ENCODE measurements at places on chromosomes 4 and X.

DNA sequence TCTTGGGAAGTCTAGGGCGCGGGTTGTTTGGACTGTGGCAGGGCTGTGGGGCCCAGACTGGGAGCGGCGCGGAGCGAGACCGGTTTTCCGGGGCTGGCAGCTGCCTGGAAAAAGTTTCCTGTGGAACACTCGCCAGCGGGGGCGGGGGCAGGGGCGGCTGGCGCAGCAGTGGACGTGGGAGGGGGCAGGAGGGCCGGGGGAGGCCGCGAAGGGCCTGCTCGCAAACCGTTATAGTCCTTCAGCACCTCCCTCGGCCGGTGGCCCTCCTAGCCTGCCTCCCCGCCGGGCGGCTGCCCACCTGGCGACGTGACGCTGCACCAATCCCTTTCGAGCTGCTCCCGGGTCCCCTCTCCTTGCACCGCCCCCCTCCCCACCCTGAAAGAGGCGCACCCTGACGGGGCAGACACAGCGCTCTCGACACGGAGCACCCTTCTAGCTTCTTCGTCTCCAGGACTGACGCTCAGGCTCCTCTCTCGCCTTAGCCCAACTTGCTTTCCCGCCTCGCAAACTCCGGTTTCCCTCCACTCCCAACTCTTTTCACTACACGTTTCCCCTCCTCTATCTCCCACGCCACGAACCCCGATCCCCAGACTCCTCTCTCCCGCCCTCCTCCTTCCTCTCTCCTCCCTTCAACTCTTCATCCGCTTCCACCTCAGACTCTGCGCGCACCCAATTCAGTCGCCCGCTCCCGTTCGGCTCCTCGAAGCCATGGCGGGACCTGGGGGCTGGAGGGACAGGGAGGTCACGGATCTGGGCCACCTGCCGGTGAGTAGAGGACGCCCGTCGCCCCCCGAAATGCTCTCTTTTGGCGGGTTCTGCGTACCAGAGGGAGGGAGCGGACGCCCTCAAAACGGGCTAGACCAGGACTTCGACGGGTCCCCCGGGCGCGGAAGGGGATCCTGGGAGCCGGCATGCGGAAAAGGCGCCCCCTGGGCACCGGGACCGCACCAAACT lies at the start of gene NRK:
NRK (plus strand) TSS at position 402 of the 954 bp plus-strand sequence; CDS start at position 709, 307 bp downstream.
- DNase-seq = peak; percentile 24

DNA sequence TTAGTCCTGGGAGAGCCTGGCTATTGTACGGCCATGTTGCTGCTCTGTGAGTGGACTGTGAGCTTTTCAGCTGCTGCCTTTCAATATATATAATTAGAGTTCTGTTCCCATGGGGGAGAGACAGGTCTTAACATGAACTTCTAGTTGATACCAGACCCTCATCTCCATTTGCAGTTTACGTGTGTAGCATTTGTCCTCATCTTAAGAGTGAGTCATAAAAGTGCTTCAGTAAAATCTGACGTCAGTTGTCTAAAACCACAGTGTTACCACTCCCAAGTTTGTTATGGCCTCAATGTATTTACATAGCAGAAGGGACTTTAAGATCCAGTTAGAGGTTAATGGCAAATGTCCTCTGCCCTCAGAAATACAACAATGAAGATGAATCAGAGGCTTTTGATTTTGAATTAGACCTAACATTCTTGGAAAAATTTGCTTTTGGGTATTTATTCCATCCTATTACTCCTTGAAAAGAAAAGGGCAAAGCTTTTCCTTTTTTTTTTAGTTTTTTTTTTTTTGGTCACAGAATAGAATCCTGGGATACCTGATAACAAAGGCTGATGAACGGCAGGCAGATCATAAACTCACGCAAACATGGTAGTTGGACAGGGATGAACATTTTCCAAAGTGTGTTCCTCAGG lies 38.6 kb downstream of the PHOX2B start:
- DNase-seq = no peak

GRCh38 chrX:53939127-53939526 lies 105.1 kb downstream of the PHF8 start:
- DNase-seq = no peak

DNA sequence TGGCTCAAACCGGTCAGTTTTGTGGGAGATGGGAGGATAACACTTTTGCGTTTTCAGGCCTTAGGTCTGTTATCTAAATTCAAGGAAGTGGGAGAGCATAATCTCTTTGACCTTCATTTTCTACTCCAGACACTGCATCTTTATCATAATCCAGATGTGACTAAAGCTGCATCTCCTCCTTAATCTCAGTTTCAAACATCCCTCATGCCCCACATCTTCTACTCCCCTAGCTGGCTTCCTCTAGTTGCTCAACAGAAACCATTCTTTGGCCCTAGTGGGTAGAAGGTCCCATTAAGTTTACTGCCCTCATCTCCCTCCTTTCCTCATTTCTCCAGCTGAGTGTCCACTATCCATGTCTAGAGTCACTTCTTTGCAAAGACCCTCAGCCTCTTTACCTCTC lies 18.8 kb upstream of the RASL11B start:
- DNase-seq = no peak

- DNase-seq = no peak
Observed at GRCh38 chr4:3136454-3136853, 62.0 kb downstream of the HTT start.

- DNase-seq = no peak
Observed at GRCh38 chrX:97766501-97767095, 882.9 kb downstream of the RPA4 start.

- no peak for DNase-seq
Observed at GRCh38 chrX:134254511-134254910, 17.5 kb downstream of the CCDC160 start.

DNA sequence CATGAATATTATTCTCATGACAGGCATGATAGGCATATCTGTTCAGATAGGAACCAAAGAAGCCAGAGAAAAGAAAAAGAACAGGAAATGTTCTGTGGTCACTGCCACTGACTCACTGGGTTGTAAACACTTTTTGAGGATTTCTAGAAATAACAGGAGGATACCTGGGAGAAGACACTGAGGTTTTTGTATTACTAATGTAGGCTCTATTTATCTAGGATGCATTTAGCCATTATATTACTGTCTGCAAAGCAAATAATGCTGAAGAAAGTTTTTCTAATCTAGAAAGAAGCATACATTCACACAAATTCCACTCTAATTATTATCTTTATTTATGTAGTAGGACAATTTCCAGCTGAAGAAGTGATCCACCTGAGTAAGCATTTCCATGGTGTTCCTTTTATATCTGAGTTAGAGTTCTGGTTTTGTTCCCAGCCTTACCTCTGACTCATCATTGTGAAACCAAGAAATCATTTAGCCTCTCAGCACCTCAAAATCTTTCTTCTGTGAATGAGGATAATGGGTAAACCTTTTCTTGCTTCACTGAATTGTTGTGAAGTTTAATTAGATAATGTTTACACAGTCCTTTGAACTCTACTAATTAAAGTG lies 40.2 kb upstream of the EPGN start:
- DNase-seq = peak; percentile 95

GRCh38 chr4:45661893-45662292 lies 462.0 kb downstream of the GABRG1 start:
- DNase-seq = no peak

DNA sequence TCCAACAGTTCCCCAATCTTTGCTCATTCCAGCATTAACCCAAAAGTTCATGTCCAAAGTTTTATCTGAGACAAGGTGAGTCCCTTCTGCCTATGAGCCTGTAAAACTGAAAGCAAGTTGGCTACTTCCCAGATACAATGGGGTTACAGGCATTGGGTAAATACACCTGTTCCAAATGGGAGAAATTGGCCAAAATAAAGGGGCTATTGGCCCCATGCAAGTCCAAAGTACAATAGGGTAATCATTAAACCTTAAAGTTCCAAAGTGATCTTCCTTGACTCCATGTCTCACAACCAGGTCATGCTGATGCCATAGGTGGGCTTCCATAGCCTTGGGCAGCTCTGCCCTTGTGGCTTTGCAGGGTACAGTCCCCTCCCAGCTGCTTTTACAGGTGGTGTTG lies 511.7 kb upstream of the KLHL4 start:
- no peak for DNase-seq

- DNase-seq = no peak
Observed at GRCh38 chr4:98614662-98615061, 43.7 kb downstream of the TSPAN5 start.

DNA sequence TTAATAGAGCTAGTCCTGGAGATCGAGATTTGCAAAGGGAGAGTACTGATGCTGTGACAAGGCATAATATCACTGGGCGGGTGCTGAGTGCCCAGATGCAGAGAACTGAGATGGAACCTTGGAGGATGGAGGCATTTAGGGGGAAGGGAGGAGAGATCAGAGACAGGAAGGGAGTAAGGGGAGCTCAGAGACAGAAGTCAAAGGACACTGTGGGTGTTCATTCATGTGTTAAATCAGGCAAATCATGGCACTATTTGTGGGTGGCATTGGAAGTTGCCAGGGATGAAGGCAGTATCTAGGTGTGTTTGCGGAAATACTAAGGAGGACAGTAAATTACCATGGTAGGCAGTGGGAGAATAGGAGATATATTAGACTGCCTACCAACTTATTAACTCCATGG lies 135.0 kb downstream of the RBM46 start:
- DNase-seq = peak; percentile 77

GRCh38 chr4:186887291-186887700 lies 163.6 kb upstream of the FAT1 start:
- DNase-seq = peak; percentile 84

GRCh38 chr4:85419103-85419502 lies 55.8 kb upstream of the ARHGAP24 start:
- peak; percentile 64 for DNase-seq

GRCh38 chr4:22762548-22762947 lies 69.8 kb downstream of the GBA3 start:
- DNase-seq = no peak

DNA sequence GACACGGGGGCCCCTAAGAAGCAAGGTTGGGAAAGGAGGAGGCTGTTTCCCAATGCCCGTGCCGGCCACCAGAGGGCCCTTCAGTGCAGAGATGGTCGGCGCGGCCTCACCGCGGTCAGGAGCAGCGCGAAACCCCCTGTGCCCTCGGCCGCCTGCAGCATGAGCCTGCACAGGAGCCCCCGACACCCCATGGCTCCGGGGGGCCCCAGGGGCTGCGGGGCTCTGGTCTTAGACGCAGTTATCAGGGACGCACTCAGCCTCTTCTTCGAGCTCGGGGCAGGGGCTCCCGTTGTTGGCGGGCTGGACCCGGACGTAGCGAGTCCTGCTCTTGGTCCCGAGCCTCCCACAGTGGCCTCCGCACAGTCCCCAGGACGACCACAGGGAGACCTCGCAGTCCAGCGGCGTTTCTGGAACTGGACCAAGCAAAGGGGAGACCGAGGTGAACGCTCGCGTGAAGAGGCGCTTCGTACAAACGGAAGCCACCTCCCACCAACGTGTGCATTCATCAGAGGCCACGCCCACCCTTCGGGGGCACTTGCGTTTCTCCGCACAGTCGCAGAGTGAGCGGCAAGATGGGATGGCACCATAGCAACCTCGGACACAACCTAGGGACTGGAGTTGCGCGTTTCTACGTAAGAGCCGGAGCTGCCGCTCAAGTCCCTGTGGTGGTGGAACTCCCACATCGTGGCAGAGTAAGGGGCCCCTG lies 5.0 kb downstream of the SPON2 start:
- DNase-seq = peak; percentile 42

DNA sequence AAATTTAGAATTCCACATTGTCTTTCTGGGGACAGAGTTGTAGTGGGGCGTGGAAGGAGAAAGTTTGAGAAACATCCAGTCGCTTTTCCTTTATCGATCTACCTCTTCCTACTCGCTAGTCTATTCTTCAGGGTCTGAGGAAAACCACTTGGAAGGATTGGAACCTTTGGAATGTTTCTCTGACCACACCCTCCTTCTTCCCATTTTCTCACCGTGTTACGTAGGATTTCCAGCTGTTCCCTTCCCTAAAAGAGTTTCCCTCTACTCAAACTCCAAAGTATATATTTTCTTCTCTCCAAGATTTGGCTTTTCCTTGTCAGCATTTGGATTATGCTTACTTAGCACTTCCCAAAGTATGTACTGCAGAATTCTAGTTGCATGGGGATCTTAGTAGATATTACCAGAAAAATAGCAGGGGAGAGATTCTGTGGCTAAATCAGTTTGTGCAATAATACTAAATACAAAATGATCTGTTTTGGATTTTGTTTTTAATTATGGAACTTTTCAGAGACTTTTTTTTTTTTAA lies 4.9 kb downstream of the ENPEP start:
- no peak for DNase-seq

DNA sequence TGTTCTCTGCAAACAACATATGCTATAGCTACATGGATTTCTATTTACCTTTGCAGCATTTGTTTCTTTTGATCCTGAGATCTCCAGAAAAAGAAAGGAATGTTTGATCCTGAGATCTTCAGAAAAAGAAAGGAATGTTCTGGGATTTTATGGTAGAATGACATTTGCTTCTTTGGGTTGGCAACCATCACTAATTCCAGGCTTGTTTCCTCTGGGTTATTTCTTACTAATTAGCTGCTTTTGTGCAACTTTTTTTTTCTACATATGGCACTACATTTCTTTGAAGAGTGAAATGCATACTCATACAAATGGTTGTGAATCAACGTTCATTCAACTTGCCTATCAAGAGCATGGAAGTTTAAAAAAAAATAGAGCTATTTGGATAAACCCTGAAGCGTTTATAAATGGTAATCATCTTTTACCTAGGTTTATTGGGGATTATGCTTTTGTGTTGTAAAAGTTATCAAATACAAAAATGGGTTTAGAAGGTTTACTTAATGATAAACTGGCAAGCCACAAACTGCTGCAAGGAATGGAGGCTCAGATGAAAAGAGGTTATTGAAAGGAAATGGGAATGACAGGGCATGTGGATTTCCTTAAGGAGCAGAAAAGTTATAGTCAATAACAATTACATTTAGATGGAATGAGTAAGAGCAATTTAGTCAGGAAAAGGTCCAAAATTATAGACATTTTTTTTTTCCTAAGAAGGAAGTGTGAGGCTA lies 95.6 kb upstream of the PCDH18 start:
- no peak for DNase-seq

DNA sequence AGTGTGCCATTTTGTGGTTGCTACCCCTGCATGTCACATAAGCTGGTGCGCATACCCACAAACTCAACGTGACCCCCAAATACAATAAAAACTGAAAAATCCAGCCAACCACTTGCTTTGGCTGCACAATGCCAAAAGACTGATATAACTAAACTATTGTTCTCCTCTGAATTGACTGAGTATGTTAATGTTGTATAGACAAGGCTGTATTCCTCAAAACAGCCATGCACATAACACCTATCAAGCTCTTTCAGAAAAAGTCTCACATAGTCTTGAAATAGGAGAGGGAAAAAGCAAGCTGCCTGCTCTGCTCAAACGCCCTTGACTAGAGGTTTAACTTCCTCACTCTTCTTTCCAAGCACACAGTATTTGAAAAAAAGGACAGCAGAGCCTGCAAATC lies 126.4 kb upstream of the NOCT start:
- DNase-seq = no peak

- DNase-seq = no peak
Observed at GRCh38 chrX:118637997-118638396, 89.4 kb upstream of the IL13RA1 start.

DNA sequence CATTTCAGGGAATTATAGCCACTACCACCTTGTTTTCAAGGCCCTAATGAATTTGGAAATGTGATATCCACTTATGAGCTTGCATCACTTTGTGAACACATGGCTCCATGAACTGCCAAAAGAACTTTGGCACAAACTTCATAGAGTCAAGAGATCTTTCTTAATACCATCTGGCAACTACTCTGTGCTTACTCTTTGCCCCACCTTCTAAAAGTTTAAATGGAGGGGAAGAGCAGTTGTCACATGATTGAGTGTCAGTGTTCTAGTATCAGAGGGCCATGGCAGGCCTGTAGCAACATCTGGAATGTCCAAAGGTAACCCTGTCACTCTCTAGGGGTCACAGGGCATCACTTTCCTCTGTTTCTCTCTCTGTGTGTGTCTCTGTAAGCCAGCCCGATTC lies 2.6 kb upstream of the ADH1B start:
- no peak for DNase-seq

All from kidney glomerular epithelial cell (primary cell).